BJ (cell line): ENCODE measurements at places on chromosomes 7 and 10.

- DNase-seq: no peak
Observed at GRCh38 chr7:2242541-2243429, 759 bp downstream of the NUDT1 start.

DNA sequence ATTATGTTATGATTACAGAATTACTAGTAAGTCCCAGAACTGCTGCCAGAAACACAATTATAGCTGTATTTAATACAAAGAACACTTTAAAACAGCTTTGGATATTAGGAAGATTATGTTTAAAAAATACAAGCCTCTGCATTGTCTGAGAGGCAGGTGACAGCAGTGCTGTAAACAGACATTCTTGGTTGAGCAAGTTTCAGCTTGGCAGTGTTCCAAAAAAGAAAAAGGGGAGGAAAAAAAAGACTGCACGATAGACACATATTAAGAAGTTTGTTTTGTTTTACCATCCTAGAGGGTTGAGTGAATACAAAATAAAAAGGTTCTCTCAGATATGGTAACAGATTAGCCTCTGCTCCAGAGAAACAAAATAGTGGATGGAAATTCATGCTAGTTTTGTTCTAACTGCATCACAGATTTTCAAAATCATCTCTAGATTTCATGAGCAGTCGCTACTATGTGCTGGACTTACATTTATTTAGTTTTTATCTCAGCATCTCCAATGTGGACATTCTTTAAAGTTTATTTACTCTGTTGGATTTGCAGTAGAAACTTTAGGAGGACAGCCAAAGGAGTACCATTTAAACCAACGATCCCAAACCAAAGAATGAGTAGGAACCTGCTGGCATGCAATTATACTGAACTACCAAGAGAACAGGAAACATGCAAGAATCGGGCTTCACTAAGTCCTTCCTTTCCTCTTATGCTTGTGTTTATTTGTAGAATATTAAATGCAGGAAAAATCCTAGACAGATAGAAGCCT is 9.0 kb downstream of the FAM204A start:
- DNase-seq: no peak

DNA sequence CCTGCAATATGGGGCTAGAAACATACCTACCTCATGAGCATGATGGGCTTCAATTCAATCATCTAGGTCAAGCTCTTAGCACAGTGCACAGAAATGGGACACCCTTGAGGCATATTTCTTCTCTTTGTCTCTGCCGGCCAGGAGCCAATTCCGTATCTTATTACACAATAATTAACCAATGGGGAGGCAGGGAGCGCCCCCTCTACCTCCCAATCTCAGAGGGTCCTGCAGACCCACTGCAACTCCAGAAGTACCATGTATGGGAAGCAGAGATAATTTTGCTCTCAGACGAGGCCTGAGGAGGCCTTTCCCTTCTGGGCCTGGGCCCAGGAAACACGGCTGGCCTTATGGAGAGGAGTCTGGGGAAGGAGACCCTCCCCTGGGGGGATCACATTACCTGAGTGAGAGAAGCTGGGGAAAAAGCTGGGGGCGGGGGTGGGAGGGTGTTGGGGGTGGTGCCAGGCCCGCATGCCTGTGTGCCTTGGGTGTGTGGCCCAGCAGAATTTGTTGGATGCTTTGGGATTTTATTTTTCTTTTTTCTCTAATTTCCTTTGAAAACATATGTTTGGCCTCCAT is 155.5 kb downstream of the UBE2H start:
- no peak for DNase-seq

DNA sequence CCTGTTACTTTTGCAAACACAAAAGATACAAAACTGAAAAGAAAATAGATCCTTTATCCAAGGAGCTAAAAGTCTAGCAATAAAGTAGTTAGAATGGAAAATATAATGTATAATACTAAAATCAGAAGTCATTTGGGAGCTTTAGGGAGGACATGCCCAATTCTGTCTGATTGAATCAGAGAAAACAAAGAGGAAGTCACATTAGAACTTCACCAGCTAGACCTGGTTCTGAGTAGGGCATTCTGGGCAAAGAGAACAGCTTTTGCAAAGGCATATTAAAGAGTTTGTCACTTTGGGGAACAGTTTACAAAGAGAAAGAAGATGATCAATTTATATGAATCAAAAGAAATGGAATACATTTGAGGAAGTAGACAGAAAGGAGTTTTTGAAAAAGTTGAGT is 107.0 kb upstream of the PRSS1 start:
- DNase-seq: no peak

GRCh38 chr7:101205901-101206664 is 5.2 kb upstream of the MOGAT3 start:
- no peak for DNase-seq

- no peak for DNase-seq
Observed at GRCh38 chr10:81036257-81036656, 498.6 kb downstream of the SH2D4B start.

DNA sequence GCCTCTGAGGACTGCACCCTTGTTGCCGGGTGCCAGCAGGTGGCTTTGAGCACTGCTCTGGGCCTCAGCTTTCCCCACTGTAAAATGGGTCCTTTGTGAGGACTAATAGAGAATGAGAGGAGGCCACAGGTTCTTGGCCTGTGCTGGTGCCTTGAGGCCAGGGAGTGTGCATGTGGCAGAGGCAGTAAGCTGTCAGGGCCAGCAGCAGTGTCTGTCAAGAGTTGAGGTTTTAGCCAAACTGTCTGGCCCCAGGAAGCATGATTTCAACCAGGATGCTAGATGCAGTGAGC is 13.5 kb downstream of the NACAD start:
- no peak for DNase-seq

DNA sequence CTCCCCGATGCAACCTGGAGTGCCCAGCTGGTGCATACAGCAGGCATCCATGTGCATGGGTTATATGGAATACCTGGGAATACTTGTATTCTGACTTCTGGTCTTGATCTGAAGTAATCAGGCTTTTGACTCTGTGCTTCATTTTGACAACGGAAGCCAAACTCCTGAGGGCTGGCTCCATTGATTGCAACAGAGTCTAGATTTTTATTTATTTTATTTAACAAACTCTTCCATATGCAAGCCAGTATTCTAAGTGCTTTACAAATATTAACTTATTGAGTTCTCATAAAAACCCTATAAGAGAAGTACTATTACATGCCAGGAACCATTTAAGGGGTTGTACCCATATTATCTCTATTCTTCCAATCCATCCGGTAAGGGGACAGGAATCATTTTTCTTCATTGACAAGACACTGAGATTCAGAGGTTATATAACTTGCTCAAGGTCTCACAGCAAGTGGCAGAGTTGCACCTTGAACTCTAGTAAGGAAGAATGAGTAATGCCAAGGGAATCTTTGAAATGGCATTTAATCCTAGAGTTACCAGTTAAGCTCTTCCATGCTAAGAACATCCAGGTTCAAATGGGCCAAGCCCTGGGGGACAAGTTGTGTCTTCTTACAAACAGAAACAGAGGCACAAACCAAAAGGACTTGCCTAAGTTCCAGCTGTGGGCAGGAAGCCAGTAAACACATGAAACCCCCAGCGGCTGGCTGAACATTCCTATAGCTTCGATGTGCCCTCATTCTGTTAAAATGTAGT is 241.0 kb downstream of the WDR11 start:
- no peak for DNase-seq

GRCh38 chr10:121739114-121739513 is 140.9 kb upstream of the FGFR2 start:
- DNase-seq: no peak

DNA sequence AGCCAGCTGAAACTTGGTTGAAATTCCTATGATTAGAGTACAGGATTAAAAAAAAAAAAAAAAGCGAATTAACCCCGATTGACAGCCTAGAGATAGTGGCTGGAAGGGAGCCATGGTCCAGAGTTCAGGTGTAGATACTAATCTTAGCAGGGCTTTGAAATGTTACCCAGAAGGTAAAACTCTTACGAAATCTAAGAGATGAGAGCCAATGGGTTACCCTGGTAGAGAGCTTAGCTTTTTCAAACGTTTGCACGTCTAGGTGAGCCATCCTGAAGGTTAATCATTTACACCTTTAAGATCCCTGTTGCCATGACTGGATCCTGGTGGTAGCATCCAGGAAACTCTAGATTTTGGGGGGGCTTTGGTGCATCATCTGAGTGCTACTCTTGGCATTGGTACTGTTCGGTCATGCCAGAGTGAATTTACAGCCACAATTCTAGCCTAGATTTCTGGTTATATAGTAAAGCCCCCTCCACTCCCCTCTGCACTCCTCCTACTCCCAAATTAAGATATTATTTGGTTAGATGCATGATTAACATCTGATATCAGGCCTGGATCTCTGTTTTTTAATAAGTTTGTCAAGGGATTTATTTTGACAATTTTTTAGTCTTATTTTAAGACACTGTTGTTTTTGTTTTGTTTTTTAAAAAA is 1.2 kb downstream of the AGFG2 start:
- no peak for DNase-seq

- no peak for DNase-seq
Observed at GRCh38 chr7:13457790-13458189, 531.7 kb downstream of the ETV1 start.

GRCh38 chr7:1547777-1548437 is 8.1 kb downstream of the TMEM184A start:
- DNase-seq: no peak

DNA sequence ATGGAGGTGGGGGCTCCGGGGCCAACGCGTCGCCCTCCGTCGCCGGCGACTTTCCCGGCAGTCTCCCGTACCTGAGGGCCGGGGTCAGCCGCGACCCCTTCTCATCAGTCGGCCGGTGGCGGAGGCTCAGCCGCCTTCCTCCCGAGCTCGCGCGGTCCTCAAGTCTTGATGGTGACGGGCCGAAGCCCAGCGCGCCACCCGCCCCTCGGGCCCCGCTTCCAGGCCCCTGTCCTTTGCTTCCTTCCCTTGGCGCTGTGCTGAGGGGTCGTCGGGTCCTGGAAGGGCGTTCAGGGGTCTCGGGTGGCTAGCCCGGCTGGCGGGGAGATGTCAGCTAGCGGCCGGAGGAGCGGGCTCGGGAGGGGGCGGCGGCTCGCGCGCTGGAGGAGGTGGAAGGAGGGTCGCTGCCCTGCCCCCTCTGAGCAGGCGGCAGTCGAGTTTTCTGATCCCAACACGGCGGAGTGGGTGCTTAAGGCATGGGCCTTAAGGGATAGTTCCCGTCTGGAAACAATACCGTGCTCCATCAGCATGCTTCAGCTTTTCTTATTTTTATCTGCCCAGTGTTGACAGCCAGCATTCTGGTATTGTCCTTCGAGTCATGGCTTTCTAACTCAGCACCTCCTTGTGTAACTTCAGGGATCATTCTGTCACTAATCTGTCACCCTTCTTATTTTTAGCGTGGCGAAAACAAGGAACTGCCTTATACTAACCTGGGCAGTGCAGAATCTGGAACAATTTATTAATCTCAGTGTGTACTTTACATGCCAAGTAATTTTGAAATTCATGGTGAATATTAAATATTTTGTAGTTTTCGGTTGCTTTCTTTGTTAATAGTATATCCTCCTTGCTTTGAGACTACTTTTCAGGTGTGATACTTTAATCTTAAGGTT is 748 bp downstream of the PHTF2 start:
- no peak for DNase-seq

DNA sequence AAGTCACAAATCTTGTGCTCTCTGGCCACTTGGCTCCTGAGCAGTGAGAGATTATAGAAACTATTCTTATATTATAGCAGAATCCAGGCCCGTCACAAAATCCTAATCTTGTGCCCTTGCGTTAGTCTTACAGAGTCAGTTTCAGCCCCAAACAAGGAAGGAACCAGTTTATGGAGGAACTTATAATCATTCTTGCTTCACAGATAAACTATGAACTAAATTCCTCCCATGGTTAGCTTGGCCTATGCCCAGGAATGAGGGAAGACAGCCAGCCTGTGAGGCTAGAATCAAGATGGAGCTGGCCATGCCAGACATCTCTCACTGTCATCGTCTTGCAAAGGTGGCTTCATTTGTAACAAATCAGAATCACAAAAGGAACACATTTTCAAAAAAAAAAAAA is 199.7 kb upstream of the PITRM1 start:
- no peak for DNase-seq

DNA sequence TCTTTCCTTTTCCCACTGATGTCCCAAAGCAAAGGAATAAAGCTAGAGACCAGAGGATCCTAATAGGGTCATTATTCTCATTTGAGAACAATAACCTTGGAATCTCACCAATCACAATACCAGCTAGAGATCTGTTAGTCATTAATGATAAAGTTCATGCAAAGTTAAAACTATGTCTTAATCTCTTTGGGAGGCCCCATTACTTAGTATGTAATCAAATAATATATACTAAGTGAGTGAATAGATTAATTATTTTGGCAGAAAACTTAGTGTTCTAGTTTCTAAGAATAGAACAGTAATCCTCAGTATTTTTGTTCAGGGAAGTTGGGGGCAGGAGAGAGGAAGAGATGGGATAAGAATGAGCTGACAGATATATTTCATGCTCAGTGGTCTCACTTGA is 227.2 kb downstream of the MTERF1 start:
- no peak for DNase-seq

DNA sequence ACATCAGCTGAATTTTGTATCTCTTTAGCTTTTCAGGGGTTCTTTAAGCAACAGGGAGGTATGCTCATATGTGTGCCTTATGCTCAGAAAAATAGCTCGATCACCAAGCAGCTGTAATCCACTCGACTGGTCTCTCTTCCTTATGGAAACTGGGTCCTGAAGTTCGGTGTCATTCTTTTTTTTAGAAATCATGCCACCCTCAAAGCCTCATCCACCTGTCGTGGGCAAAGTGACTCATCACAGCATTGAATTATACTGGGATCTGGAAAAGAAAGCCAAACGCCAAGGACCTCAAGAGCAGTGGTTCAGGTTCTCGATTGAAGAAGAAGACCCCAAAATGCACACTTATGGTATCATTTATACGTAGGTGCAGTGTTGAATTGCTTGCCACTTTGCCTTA is 83.6 kb downstream of the FANK1 start:
- DNase-seq: no peak

DNA sequence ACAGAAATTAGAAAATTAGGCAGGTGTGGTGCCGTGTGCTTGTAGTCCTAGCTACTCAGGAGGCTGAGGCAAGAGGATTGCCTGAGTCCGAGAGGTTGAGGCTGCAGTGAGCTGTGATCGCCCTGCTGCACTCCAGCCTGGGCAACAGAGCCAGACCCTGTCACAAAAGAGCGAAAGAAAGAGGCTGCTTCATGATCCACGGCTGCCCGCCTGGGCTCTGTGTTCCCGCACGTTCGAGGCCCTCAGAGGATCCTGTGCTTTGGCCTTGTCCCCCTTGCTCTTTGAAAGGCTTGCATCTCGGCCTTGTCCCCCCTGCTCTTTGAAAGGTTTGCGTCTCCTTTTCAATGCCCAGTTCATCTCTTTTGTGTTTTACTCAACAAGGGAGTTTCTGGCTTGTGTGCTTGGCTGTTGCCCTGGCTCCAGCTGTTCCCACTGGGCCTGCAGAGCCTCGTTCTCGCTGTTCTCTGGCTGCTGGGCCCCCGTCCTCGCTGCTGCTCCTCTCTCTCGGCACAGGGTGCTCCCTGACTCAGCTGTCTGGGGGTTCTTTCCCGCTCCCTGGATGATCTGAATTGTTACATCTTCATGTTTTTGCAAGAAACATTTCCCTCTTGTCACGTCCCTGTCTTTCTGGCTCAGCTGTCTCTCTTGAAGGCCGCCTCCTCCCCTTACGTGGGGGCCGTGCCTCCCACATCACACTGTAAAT is 45.1 kb upstream of the INPP5A start:
- DNase-seq: no peak
